ENCODE measurements at places on chromosomes 13 and 19.
A peak's percentile ranks its signal among the peaks of the same experiment; 100 is the strongest.

DNA sequence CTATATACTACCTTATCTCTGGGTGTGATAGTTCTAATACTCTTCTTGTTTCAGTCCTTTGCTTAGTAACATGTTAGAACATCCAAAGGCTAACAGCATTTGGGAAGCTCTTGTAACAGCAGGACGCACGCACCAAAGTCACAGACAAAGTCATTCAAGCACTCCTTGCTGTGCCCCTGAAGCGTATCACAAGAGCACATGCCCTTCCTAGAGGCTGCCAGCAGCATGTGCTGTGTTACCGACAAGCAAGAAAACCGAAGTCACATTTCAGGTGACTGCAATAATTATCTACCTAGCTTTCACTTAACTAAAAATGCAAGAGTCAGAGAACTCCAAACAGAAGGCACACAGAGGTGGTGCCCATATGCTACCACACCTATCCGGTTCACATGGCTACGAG, 194.1 kb downstream of the KLF12 start:
- DNase-seq = no peak

DNA sequence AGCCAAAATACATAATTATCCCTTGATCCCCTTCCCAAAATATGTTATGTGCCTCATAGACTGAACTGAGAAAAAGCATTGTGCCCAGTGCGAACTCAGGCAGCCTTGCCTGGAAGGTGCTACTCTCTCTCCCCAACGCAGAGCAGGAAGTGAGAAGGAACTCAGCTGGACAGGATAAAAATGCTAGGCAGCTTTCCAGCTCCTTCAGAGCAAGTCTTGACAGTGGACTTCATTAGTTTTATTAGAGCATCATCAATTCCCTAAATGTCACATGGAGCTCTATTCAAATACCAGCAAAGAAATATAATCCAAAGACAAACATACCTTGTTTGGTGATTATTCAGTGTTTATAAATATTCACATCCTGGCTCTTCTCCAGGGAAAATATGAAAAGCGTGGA, 202.4 kb downstream of the RFC3 start:
- DNase-seq = no peak

GRCh38 chr19:40928850-40929249, 46.8 kb upstream of the CYP2A7 start:
- no peak for DNase-seq

DNA sequence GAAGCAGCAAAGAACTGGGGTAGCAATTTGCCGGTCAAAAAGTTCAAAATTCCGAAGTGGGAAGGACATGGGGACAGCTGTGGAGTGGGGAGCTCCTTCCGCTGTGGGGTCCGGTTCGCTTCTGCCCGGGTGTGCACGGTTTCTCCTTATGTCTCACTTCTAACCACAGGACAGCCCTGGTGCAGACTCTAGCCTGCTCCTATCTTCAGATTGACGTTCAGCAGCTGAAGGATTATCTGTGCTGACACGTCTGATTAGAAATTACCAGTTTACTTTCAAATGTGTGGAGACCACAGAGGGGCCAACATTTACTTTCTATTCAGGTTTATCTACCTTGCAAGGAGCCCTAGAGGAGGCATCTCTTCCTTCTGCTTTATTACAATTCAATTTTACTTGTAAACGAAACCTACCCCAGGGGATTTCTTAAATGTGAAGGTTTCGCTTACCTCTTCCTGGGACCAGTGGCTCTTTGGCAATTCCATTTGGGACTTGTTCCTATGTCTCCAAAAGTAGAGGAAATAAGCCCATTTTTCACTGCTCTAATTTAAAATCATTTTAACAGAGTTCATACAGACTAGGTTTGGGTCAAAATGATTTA, 27.3 kb downstream of the LHFPL6 start:
- DNase-seq = no peak

DNA sequence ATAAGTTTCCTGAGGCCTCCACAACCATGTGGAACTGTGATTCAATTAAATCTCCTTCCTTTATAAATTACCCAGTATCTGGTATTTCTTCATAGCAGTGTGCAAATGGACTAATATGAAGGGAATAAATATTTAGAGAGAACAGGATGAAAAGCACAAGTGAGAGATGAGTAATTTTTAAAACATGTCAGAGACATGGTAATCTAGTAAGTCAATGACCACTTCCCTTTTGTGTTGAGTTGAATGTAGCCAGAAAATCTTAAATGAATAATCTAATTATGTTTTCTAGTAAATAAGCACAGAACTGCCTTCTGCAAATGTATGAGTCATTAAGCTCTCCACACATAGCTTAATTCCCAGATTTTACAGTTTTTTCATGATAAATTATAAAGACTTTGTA, 524.1 kb upstream of the SLITRK5 start:
- no peak for DNase-seq

DNA sequence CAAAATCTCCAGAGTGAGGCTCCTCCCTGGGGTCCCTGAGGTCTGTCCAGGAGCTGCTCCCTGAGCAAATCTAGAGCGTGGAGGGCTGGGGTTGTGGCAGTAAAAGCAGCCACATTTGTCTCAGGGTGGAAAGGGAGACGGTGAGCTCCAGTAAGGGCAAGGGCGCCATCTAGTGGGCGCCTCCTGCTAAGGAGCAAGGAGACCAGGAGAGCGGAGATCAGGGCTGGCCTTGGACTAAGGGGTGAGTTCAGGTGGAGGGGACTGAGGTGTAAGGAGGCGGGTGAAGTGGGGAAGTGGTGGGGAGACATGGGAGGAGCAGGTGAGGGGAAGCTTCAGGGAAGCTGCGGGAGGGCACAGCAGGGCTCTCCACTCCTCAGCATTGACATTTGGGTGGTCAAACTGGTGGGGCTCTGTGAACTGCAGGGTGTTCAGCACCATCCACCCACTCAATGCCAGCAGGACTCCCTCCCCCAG, 5.3 kb upstream of the CEACAM21 start:
- DNase-seq = peak; percentile 33

- no peak for DNase-seq
Observed at GRCh38 chr19:5828661-5829566, 10.6 kb downstream of the FUT6 start.

GRCh38 chr13:81757348-81757970, 1416.5 kb upstream of the SPRY2 start:
- no peak for DNase-seq

DNA sequence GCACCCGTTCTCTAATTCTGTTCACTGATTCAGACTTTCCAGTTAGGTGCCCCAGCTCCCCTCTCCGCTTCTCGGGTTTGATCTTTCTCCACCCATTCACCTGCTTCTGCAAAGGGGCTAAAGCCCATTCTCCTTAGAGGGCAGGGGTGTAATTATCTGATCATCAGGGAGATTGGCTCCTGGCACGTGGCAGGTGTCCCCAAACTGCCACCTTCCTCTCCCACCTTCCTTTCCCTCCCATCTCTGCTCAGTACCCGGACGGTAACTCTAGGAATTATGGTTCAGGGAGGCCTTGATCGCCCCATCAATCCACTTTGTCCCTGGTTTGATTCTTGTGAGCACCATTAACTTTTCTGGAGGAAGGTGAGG, 212 bp downstream of the FFAR1 start:
- DNase-seq = no peak

GRCh38 chr13:47277774-47278173, 380.9 kb upstream of the HTR2A start:
- no peak for DNase-seq

DNA sequence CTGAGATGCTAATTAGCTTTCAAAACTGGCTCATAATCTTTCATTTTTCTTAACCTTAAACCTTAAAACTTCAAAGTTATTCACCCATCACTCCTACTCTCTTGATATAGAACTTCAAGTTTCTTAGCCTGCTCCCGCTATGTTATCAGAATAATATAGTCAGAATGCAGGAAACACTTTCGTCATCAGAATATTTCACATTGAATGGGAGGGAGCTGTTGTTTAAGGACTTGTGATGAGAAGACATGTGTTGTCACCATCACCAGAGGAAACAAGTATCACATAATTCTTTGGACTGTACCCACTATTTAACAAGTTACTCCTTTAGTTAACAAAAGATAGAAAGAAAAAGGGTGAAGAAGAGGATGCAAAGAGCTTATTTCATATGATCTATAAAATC, 65.0 kb upstream of the FNDC3A start:
- no peak for DNase-seq

DNA sequence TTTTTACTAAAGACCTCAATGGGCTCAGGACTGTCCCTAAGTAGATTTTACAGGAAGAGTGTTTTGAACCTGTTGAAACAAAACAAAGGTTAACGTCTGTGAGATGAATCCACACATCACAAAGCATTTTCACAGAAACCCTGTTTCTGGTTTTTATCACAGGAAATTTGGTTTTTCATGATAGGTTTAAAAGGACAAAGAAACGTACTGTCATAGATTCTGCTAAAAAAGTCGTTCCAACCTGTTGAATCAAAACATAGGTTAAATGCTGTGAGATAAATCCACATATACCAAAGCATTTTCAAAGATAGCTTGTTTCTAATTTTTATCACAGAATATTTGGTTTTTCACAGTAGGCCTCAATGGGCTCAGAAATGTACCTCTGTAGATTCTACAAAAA, 1531.0 kb downstream of the UQCRFS1 start:
- DNase-seq = no peak

DNA sequence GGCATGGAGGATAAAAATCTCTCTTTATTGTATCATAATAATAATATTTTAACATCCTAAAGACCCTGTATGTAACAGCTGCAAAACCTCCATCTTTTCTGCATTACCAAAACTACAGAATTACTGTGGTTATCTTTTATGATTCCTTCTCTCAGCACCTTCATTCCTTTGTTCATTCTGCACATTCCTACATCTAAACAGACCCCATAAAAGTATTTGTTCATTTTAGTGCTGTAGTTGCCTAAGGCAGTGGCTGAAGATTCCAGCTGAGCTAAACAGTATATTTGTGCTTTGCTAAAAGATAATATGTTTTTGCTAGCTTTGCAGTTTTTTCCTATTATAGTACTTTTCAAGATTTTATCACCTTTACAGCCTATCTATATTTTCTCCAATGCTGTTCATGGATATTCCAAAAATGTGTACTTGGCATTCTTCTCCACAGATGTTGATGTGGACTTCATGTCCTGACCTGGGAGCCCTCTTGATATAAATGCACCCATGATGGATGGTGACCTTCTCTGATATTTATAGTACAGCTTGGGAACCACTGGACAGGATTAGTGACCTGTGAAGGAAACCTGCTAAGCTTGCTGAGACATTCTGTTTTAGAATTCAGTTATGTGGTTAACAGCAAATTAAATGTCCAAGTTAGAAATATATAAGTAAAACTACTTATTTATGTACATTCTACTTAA, 2832.9 kb upstream of the PCDH20 start:
- DNase-seq = no peak

GRCh38 chr19:49515767-49516166, 3.3 kb downstream of the FCGRT start:
- DNase-seq = no peak

DNA sequence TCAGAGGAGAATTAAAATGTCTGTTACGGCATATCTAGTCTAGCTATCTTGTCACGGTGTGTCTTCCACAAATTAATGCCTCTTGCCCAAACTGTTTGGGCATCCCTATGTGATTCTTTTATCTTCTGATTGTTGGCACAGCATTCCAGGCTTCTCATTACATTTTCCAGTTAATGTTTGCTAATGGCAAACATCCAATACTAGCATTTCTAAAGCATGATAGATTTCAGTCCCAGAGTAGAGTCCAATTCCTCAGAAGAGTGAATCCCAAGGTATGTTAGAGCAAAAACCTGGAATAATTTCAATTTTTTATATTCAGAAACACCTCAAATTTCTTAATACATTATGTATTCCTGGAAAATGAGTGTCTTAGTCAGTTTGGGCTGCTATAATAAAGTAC, 684.5 kb upstream of the SLITRK1 start:
- no peak for DNase-seq

DNA sequence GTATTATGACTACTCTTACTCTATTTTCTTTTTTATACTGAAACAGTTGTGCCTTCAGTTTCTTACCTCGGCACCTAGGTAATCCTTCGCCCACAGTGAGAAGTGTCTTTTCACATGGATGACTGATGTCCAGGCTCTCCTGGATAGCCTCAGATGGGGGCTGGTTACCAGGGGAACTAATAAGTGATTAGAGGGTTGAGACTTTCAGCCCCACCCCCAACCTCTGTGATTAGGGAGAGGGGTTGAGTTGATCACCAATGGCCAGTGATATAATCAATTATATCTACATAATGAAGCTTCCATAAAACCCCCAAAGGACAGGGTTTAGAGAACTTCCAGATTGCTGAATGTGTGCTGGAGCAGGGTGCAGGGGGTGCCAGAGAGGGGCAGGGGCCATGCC, 43.0 kb upstream of the GPR183 start:
- no peak for DNase-seq

GRCh38 chr19:31511696-31512095, 162.5 kb upstream of the TSHZ3 start:
- DNase-seq = no peak

- DNase-seq = peak; percentile 84
Observed at GRCh38 chr19:48290401-48290770, 20.5 kb downstream of the ZNF114 start.

GRCh38 chr13:24631922-24632321, 48.3 kb upstream of the ATP12A start:
- DNase-seq = no peak

DNA sequence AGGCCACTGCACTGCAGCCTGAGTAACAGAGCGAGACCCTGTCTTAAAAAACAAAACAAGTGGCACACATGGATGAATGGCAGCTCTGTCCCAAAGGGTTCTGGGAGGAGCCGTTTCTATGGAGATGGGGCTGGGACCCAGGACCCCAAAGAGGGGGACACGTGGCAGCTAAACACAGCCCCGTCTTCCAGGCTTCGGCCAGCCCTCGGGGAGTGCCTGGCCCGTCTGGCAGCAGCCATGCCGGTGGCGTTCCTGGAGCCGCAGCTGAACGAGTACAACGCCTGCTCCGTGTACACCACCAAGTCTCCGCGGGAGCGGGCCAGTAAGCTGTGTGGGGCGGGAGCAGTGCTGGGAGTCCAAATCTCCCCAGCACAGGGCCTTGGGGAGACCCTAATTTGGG, 82.4 kb downstream of the RYR1 start:
- DNase-seq = no peak

DNA sequence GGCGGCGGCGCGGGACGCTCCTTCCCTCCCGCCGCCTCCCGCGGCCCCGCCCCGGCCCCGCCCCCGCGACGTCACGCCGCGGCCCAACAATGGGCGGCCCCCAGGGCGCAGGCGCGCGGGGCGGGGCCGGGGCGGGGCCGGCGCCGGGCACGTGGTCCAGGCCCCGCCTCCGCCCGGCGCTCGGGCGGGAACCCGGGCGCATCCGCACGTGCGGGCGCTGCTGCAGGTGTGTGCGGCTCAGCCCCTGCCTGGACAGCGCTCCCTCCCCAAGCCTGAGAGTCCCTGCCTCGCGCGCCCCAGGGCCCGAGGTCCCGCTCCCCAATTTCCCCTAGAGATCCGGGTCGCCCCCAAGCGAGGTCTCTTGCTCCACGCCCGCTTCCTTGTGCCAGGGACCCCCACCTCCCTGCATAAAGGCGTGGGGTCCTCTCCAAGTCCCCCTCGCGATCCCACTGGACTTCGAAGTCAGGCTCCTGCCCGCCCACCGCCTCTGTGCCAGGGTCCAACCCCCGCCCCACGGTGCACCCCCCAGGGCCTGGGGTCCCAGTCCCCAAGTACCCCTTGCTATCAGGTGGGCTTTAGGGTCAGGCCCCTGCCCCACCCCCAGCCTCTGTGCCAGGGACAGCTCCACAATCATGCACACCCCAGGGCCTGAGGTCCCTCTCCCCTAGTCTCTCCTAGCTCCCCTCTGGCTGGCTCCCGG, at the start of gene MEX3D:
Gene MEX3D, minus strand, starts transcription at position 6 of the 700 bp plus-strand sequence. CDS start 267 bp downstream, outside the sequence.
- DNase-seq = no peak

Data from smooth muscle cell of the brain vasculature (primary cell).